ENCODE measurements at places on chromosomes 16 and 17.

DNA sequence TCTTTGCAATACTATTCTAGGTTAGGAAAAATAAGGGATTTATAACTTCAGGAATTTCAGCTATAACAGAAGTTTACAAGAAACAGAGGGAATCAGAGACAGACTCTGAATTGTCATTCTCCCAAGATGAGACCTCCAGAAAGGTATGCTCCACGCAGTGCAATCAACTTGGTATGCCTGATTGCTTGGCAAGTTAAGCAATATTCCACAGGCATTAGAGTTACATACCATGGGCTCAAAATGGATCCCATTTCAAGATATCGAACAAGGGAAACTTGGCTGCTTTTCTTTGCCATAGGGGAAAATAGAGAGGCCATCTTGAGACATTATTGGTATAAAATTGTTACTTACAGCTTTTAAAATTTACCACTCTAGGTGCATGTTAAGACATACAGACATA, 615.6 kb upstream of the SOX9 start:
- DNase-seq = no peak

DNA sequence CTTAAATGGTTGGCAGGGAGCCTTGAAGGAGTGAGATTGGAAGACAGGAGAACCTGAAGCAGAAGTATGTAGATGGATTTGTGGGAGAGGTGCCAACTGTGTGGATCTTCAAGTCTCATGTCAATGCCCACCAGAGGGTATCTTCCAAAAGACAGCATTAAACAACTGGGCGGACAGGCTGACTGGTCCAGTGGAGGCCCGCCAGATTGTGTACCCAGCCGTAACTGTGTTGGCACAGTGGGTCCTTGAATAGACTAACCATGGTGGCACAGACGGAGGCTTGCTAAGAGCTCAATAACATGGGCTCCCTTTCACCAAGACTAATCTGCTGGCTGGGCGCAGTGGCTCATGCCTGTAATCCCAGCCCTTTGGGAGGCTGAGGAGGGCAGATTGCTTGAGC, 24.2 kb upstream of the RBBP6 start:
- no peak for DNase-seq

- DNase-seq = no peak
Observed at GRCh38 chr17:21275047-21275578, 9.4 kb upstream of the MAP2K3 start.

GRCh38 chr17:61279476-61280145, 120.0 kb upstream of the TBX2 start:
- no peak for DNase-seq

- DNase-seq = no peak
Observed at GRCh38 chr16:27787665-27788064, 237.7 kb downstream of the KATNIP start.

- DNase-seq = peak; percentile 94
Observed at GRCh38 chr16:27109666-27110523, 43.2 kb downstream of the C16orf82 start.

GRCh38 chr17:22266231-22266630, 573.9 kb downstream of the KCNJ18 start:
- no peak for DNase-seq

- DNase-seq = no peak
Observed at GRCh38 chr16:70715860-70716357, 30.1 kb upstream of the MTSS2 start.

DNA sequence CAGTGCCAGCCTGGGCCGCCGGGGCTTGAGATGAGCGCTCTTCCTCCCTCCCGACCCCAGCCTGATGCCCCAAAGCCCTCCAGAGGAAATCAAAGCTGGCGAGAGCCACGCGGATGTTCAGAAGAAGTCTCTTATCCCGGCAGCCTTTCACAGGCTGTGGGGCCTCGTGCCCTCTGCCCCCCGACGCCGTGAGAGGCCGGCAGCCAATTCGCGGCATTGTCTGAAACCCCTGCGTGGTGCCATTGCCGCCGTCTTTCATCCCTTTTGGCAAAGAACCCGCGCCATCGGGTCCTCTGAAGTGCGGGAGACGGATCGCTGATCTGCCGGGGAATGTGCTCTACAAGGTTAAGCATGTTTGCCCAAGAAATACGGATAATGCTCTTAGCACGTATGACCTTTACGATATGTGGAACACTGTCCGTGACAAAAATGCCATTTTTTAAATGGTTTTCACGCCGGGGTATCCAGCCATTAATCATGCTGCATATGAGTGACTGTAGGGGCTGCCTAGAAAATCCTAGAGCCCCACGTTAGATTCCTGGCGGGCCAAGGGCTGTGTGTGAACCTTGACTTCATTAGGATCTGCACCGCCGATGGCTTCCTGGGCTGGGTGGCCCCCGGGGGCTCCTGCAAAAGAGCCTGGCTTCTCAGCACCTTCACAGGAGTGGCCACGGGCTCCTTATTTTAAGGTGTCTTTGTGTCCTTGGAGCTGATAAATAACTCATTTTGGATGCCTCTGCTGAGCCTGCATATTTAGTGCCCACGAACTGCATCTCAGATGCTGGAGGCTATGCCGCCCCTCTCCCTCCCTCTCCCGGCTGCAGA, 165.1 kb upstream of the TNRC6C start:
- no peak for DNase-seq

GRCh38 chr17:50149091-50149416, 1.4 kb downstream of the PPP1R9B start:
- no peak for DNase-seq

GRCh38 chr16:57616876-57617275, 11.6 kb upstream of the ADGRG1 start:
- DNase-seq = no peak

- no peak for DNase-seq
Observed at GRCh38 chr16:70576431-70577255, 53.0 kb downstream of the SF3B3 start.

GRCh38 chr17:43702637-43703036, 40.9 kb upstream of the MEOX1 start:
- DNase-seq = peak; percentile 58

GRCh38 chr16:29012913-29013553, 28.2 kb downstream of the LAT start:
- DNase-seq = no peak

- no peak for DNase-seq
Observed at GRCh38 chr17:57909551-57909950, 45.7 kb downstream of the CUEDC1 start.

- DNase-seq = no peak
Observed at GRCh38 chr17:3688852-3689261, 7.1 kb downstream of the P2RX5 start.

GRCh38 chr17:8332688-8333087, 7.0 kb upstream of the ODF4 start:
- DNase-seq = no peak

DNA sequence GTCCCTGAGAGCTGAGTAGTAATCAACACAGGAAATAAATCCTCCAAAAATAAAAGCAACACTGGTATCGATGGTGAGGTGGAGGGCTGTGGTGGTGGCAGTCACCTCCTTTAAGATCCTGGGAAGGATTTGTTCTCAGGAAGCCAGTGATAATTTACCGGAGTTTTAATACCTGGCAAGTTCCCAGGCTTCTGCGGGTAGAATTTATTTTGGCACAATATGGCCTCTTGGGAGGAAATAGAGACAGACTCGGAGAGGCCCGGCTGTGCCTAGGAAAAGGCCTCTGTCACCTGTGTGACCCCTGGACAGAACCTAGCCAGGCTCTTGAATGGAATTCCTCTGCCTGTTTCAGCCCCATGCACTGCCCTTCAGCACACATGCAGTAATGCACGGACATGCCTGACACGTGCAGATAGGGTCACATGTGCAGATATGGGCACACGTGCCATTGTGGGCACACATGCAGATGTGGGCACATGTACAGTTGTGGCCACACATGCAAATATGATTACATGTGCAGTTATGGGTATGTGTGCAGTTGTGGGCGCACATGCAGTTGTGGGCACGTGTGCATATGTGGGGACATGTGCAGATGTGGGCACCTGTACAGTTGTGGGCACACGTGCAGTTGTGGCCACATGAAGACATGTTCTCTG, 33.5 kb downstream of the MGAT5B start:
- DNase-seq = no peak

GRCh38 chr16:47567321-47567720, 106.2 kb downstream of the PHKB start:
- no peak for DNase-seq

DNA sequence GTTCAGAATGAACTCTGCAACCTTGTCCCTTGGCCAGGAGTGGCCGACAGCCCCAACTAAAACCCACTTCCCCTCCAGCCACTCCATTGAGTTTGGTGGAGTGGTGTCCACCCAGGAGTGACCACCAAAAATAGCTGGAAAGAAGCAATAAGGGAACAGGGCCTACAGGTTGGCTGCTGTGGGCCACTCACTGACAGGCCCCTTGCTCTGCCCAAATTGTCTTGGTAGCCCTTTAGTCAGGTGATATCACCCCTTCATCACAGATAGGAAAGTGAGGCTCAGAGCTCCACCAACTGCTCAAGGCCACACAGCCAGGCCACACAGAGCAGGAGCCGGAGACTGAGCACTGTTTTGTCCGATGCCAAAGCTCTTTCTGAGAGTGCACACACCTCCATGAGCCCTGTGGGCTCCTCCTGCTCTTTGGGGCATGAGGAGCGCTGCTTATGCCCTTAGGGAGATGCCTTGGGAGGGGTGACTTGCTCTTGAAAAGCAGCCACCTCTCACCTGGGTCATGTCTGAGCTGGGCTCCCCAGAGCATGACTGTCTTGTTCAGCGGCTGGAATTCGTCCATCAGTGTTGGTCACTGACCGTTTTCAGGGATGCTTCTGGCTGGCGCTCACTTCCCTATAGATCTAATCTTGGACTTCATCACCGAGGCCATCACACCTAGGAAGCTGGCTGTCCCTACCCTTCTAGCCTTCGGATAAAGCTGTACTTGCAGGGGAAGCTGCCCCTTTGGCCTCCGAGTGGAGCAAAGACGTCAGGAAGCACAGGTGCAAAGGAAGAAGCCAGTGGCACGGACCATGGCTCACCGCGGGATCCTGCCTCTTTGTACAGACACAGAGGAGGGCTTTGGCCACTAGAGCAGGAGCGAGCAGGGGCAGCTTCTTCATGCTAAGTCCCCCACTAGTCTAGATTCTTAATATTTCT, 186.0 kb upstream of the ZNF469 start:
- no peak for DNase-seq

DNA sequence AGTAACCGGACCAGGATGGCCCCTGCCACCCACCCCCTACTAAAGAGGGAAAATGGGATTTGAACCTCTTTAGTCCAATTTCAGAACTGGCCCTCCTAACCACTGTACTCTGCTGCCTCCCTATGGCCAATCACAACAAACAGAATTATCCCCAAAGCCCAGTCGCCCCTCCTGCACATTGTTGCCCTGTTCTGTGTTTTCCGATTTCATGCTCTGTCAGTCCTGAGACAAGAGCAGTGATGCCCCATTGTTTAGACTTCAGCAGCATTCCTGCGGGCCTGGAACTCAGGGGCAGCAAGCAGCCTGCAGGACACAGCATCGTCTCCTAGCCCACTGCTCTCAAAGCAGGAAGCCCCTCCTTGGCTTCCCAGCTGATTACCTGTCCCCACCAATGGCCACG, 20.5 kb upstream of the KLHL11 start:
- DNase-seq = peak; percentile 70

- DNase-seq = peak; percentile 43
Observed at GRCh38 chr17:42459801-42460281, 1.2 kb downstream of the ATP6V0A1 start.

GRCh38 chr16:59593194-59593661, 859.1 kb upstream of the GOT2 start:
- no peak for DNase-seq

GRCh38 chr17:58913552-58913951, 157.9 kb downstream of the PPM1E start:
- no peak for DNase-seq

- peak; percentile 98 for DNase-seq
Observed at GRCh38 chr16:66830422-66831404, at the start of gene NAE1. Gene NAE1 (minus strand): TSS chr16:66830976. CDS start chr16:66830899, 77 bp downstream.

- no peak for DNase-seq
Observed at GRCh38 chr17:74435775-74436359, 4.0 kb downstream of the GPRC5C start.

DNA sequence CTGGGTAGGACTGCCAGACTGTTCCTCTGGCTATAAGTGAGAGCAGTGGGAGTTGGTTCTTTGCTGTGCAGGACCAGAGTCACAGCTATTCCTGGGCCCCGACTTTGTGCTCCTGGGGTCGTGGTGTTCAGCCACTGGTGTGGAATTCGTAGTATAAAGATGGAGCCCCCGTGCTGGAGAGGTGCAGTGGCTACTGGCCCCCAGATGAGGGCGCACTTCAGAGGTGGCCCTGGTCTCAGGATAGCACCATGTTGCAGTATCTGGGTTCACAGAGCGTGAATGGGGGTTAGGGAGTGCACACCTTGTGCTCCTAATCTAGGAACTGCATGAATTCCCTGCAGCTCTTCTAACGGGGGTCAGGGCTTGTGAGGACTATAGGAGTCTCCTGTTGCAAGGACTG, 21.1 kb downstream of the TANC2 start:
- DNase-seq = no peak

DNA sequence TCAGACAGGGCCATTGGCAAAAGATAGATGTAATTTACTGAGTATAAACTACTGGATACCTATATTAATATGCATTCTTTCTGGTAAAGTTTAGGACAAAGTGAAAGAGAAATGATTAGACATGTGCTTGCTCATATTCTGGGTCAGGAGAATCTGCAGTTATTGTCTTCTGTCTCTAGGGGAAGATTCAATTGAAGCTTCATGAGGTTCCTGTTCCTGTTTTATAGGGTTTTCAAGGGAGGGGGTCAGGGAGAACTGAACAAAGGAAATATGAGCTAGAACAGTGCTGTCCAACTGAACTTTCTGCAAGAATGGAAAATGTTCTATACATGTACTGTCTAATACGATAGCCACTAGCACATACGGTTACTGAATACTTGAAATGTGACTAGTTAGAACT, 59.3 kb upstream of the CORO6 start:
- no peak for DNase-seq

GRCh38 chr17:68584581-68585303, 16.4 kb downstream of the FAM20A start:
- DNase-seq = no peak

DNA sequence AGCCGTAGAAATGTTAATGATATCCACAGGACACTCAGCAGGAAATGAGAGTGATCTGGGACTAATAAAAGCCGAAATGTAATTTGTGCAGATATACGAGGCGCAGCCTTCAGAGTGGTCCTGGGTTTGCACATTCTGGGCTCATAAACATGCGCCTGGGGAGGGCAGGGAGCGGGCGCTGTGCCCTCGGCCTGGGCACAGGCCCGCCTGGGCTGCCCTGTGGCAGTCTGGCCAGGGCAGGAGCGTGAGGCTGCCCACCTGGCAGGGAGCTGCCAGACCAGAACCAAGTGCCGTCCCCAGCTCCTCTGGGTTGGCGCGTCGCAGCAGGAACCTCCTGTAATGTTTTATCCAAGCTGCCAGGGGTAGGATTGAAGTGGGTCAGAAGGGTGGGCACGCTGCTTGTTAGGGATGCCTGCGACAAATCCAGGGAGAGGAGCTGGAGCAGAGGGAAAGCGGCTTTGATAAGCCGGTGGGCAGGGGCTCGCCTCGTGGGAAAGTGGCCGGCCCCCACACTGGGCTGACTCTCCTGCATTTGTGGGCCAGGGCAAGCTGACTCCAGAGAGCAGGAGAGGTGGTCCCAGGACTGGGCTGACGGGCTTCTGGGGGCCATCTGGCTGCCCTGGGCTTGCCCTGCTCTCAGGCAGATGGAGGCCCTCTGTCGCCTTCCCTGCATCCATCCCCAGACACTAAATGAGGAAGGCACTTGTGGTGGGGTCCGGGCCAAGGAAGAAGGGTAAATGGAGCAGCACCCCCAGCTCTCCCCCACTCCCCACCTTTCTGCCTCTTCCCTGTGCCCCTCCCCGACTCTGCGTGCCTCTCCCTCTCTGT, 45.9 kb downstream of the SREBF1 start:
- no peak for DNase-seq
